Upper lobe of right lung (tissue), 1 donor: ENCODE measurements at places on chromosomes 11 and 22. TPM values are rescaled to one million over a fixed set of nuclear protein-coding genes. Genes with fewer than 3 reads are reported as not detected.

The NRXN2 gene
- total RNA-seq, result 0.72 TPM

The LMO2 gene
- 65.1 TPM for total RNA-seq

The GP1BB gene
- total RNA-seq, result 1.3 TPM

The BTG4 gene
- not detected for total RNA-seq

The APOA4 gene
- total RNA-seq, result not detected

- H3K27me3 ChIP-seq, result peaks cover 10% of the 10 kb centered on the region
- H3K36me3 ChIP-seq, result no peaks in the 10 kb centered on the region
- H3K4me3 ChIP-seq, result no peak overlapping the region
- H3K27ac ChIP-seq, result no peak overlapping the region
- DNase-seq, result no peak
- H3K4me1 ChIP-seq, result no peaks in the 10 kb centered on the region
These were observed 73.8 kb upstream of the HTATIP2 start for GRCh38 chr11:20289732-20290131.

DNA sequence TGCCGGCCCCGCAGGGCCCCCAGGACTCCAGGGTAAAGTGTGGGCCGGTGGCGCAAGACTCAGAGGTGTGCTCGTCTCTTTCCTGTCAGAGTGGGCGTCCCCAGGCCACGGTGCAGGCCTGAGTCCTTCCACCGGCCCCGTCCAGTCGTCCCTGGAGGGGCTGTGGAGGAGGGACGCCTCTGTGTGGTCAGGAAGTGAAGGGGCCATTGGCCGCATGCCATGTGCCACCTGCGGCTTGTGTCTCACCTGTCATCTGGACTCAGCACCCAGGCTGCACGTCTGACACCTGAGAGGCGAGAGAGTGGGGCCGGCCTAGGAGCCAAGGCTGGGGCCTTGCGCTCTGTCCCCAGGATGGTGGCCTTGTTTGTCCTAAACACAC is 25.2 kb downstream of the MUC6 start:
- H3K27ac ChIP-seq, result no peak overlapping the region
- no peak overlapping the region for H3K4me3 ChIP-seq
- H3K4me1 ChIP-seq, result no peaks in the 10 kb centered on the region
- no peaks in the 10 kb centered on the region for H3K27me3 ChIP-seq
- H3K36me3 ChIP-seq, result peaks cover 64% of the 10 kb centered on the region

GRCh38 chr11:58999291-58999680 is 60.0 kb downstream of the GLYATL1 start:
- H3K27ac ChIP-seq, result no peak overlapping the region
- H3K4me1 ChIP-seq, result no peaks in the 10 kb centered on the region
- H3K4me3 ChIP-seq, result no peak overlapping the region
- DNase-seq, result no peak

- H3K27ac ChIP-seq, result no peak overlapping the region
- H3K27me3 ChIP-seq, result no peaks in the 10 kb centered on the region
- H3K4me1 ChIP-seq, result peaks cover 3% of the 10 kb centered on the region
- H3K4me3 ChIP-seq, result no peak overlapping the region
- peaks cover 20% of the 10 kb centered on the region for H3K36me3 ChIP-seq
These were observed 15.6 kb downstream of the PGAP2 start for GRCh38 chr11:3823762-3824506.

DNA sequence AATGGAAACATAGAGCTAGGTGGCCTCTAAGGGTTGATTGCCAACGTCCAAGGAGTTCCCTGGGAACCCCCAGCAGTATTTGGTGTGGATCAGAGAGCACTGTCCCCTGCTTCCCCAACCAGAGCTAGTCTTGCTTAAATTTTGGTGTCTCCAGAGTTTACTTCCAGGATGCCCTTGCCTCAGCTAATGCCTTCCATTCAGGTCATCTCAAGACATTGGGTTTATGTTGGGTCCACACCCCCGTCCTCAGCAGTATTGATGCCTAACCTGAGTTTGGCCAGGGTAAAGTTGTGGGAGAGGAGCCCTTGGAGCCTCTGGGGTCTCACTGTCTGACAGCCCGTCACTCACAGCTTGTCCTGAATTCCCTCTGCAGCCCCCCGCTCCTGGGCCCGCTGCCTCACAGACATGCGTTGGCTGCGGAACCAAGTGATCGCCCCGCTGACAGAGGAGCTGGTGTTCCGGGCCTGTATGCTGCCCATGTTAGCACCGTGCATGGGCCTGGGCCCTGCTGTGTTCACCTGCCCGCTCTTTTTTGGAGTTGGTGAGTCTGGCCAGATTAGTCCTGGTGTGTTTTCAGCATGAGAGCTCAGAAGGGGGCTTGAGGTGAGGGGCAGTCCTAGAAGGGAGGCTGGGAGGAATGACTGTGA is 1.4 kb downstream of the RCE1 start:
- no peak overlapping the region for H3K27ac ChIP-seq
- no peak for DNase-seq
- H3K36me3 ChIP-seq, result peaks cover 24% of the 10 kb centered on the region

- H3K4me1 ChIP-seq, result no peaks in the 10 kb centered on the region
- no peak for DNase-seq
- no peak overlapping the region for H3K4me3 ChIP-seq
- H3K36me3 ChIP-seq, result no peaks in the 10 kb centered on the region
- no peaks in the 10 kb centered on the region for H3K27me3 ChIP-seq
These were observed 82.7 kb downstream of the CADM1 start for GRCh38 chr11:115421352-115421991.
